ENCODE measurements at places on chromosomes 3 and 15.

DNA sequence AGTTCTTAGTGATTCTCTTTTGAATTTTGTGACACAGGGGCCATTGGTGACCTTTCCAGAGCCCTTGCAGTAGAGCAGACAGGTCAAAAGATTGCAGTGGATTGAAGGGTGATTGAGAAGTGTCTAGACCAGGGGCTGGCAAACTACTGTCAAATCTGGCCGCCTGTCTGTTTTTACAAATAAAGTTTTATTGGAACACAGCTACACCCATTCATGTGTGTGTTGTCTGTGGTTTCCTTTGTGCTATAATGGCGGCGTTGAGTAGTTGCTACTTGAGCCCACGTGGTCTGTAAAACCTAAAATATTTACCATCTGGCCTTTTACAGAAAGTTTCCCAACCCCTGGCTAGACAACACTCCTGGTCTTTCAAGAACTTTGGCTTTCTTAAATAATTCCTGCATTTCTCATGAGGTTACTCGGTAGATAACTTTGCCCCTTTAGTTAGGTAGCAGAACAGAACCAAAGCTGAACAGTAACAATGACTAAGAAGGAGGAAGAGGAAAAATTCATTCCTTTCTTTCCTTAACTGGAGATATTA, 265.1 kb upstream of the NR2E3 start:
- no peak for DNase-seq

GRCh38 chr3:196177967-196178366, 33.2 kb downstream of the ZDHHC19 start:
- no peak for DNase-seq

GRCh38 chr15:90001683-90002427, 731 bp downstream of the ZNF710 start:
- DNase-seq, result peak; percentile 55

GRCh38 chr15:100781061-100781960, 98.3 kb upstream of the ALDH1A3 start:
- DNase-seq, result no peak

DNA sequence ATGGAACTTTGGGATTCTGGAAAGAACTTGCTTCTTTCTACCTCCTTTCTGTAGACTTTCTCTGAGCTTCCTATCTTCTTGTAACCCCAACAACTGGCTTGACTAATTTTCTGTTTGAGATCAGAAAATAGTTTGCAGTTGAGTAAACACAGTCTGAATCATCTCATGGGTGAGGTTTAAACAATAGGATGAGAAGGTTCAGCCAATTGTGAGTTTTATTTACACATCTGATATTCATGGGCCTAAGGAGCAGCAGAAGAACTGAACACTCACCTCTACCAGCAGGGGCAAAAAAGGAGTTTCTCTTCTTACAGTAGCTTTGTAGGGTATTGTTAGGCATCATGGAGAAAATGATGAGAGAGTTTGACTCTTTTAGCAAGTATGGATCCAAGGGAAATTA, 54.2 kb downstream of the DTWD1 start:
- no peak for DNase-seq

GRCh38 chr15:70715840-70716485, 47.4 kb downstream of the UACA start:
- no peak for DNase-seq

DNA sequence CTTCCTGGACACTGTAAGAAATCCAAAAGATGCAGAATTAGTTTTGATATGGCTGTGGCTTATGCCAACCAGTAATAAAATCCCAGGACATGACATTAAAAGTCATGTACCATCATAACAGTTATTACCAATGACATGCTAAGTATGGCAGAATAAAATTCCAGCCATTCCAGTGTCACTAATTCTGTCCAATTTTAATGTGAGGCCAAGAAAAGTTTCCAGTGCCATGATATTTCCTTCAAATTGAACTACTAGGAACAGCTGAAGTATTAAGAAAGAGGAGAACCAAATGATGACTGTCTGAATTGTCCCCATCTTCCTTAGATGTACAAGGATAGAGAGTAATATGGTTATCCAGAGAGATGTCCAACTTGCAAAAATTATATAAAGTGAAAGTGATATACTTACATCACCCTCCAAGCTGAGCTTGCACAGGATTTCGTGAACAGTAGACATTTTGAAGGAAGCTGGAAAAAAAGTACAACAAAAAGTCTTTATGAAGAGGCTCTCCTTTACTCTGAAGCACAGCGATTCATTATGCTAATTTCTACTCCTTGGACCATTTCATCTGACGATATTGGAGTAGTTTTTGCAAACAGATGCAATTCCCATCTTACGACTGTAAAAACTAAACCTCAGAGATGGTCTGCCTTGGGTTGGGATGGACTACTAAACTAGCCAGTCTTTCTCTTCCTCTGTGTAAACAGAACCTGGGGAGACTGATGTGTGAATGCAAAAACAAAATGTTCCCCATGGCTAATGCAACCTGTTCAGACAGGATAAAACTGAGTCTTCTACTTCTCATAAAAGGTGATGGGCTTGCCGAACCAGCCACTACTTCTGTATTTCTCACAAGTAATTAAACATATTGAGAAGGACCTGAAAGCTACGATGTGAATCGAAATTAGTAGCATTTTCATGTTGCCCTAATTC, 11.9 kb downstream of the ANXA2 start:
- no peak for DNase-seq

DNA sequence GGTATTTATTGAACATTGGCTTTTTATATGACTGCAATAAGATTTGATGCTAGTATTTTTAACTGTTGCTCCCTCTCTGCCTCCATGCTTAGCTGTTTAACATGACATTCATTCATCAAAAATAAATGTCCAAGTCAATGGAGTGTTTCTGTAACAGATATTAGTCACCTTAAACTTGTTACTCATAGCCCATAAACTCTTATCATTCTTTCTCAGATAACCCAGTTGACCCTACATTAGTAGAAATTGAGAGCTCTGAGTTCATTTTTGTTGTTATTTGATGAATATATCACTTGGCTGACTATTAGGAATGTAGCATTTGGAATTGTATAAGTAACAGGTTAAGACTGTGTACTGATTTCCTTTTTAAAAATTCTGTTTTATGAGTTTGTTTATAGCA, 201.1 kb downstream of the UBE2E2 start:
- no peak for DNase-seq

- DNase-seq, result no peak
Measured at GRCh38 chr3:144626835-144627234, 655.2 kb downstream of the DIPK2A start.

DNA sequence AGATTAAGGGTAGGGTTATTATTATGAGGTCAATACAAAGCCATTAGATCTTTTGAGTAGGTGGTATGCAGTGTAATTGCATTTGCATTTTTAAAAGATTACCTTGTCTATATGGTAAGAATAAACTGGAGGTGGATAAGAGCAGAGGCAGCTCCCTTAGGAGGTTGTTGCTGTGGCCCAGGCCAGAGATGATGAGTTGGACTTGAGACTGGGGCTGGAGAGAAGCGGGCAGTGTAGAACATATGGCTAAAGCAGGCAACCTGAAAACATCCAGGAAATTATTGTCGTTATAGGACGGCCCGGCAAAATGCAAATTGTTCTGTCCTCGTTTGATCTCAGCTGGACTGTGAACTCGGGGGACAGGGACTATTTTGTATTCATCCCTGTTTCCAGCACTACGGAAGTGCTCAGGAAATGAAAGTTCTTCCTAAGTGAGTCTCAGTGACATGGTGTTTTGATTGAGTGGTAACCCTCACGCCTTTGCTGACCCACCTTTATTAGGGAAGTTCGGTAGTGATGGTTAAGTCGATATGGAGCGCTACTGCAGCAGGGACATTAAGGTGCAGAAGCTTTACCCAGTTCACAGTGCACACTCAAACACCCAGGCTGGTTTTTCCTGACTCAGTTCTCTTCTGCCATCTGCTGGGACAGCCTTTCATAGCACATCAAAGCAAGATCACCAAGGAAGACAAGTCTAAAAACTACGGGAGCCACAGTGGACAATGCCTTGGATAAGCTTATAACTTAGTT, 27.2 kb upstream of the VPS33B start:
- peak; percentile 66 for DNase-seq

- DNase-seq, result no peak
Measured at GRCh38 chr15:92599394-92599970, 56.1 kb downstream of the FAM174B start.

DNA sequence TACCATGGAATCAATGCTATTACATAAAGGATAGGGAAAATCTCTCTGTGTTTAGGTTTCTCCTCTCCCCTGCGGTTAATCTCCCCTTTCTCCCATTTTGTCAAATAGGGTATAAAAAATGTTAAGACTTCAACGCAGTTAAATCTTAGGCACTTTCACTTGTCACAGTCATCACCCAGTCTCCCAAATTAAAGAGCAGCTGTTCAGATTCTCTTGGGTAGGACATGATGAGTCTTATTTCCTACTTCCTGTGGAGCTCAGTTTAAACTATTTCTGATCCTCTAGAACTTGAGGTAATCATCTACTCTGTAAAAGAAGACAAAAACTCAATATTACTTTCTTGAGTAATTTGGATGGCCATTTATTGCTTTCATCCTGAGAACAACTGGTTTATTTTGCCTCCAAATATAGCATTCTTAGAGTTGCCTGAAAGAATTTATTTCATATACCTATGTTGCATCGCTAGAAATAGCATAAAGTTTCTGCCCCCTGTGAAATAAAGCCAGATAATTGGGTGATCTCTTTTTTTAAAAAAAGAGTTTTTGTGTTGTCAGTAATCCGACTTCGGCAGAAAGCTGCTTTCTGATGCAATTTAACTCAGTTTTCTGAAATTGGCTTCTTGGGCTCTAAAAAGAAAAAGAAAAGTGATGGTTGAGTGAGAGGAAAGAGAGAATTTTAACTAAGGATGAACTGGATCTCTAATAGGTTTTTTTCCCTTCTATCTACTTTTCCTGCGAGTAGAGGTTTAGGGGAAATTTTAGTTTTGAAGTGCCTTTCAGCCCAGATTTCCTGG, 20.7 kb downstream of the RAP2B start:
- no peak for DNase-seq

- DNase-seq, result no peak
Measured at GRCh38 chr3:30225021-30225420, 381.4 kb upstream of the TGFBR2 start.

GRCh38 chr3:69458803-69459365, 73.0 kb upstream of the FRMD4B start:
- no peak for DNase-seq

DNA sequence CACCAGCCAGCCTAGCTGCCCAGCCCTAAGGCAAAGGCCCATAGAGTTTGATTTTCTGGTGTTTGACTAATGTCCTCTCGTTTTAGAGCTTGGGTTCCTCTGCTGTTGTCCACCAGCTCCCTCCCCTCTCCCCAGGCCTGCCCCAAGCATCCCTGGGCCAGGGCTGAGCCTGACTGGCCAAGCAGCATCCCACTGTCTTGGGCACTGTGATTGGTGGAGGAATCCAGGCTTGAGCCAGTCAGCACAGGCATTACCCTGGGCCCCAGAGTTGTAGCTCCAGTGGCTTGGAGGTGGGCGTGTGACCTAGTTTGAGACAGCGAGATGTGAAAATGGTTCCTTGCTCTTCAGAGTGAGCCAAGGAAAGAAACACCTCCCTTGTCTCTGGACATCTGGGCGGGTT, 155.3 kb upstream of the MEF2A start:
- no peak for DNase-seq

DNA sequence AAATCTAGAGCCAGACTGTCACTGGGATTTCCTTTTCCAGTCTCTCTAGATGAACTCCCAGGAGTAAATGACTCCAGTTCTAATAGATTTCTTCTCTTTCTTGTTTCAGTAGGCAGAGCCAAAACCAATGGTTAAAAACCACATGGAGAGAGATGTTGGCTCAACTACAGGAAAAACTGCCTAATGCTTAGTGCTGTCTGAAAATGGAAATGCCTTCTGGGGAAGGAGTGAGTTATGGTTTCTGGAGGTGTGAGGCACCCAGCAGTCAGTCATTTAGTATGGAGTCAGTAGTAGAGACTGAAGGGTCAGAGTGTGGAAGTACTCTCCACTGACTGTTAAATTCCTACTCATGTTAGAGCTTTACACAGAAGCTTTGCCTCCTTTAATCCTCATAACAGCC, 136.7 kb downstream of the CCNL1 start:
- no peak for DNase-seq

DNA sequence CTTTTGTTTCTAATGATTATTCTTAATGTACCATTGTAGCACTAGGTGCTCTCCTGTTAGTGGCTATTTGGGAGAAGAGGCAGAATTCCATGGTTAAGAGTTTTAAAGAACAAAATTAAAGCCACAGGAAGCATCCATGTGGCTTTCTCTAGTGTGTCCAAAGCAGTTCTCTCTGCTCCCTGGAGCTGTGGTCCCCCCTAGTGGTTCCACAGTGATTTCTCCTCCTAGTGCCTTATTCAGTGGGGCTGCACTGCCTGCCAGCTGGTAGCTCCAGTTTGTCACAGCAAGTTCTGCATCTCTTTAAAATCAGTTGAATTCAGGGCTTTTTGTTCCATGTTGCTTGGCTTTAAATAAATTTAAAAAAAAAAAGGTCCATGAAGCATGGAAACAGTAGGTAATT, 39.6 kb upstream of the FAM98B start:
- DNase-seq, result peak; percentile 41

DNA sequence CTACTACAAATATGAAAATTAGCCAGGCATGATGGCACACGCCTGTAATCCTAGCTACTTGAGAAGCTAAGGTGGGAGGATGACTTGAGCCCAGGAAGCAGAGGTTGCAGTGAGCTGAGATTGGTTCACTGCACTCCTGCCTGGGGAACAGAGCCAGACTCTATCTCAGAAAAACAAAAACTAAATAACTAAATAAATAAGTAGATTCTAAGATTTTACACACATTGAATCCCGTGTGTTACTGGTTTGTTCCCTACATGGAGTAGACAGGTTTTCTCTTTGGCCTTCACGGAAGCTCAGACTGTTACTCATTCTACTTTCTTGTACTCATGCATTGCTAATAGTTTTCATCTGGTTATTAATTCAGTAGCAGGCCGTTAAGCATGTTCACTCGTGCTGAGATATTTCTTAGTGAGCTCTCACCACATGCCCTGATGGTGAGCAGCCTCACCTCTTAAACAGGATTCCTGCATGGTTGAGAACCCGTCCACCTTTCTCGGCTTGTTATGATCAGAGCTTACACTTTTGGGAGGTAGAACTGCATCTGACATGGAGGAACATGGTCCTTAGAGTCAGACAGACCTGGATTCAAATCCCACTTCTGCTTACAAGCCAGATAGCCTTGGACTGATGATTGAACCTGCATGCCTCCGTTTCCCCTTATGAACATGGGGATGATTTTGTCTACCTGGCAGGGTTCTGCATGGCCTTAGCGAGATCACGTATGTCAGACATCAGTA, 49.1 kb downstream of the CMTM7 start:
- DNase-seq, result peak; percentile 48

- DNase-seq, result no peak
Measured at GRCh38 chr3:141009496-141009895, 41.7 kb upstream of the SPSB4 start.

GRCh38 chr15:100078511-100079220, 263.1 kb downstream of the ADAMTS17 start:
- DNase-seq, result no peak

- DNase-seq, result no peak
Measured at GRCh38 chr3:66405701-66406091, 95.1 kb downstream of the LRIG1 start.
